ENCODE measurements at places on chromosomes 7 and 10.

GRCh38 chr10:72276421-72277339 lies 3.0 kb downstream of the DDIT4 start:
- DNase-seq = no peak

GRCh38 chr7:29043576-29043975 lies 85.4 kb upstream of the TRIL start:
- no peak for DNase-seq

- no peak for DNase-seq
These were observed 29.9 kb downstream of the LRRC20 start for GRCh38 chr10:70352401-70353097.

- no peak for DNase-seq
These were observed 12.4 kb downstream of the PRSS2 start for GRCh38 chr7:142782922-142783900.

GRCh38 chr7:152435384-152436110 lies at the start of gene KMT2C:
Gene KMT2C (minus strand): TSS chr7:152436003. CDS start chr7:152435786, 217 bp downstream.
- no peak for DNase-seq

DNA sequence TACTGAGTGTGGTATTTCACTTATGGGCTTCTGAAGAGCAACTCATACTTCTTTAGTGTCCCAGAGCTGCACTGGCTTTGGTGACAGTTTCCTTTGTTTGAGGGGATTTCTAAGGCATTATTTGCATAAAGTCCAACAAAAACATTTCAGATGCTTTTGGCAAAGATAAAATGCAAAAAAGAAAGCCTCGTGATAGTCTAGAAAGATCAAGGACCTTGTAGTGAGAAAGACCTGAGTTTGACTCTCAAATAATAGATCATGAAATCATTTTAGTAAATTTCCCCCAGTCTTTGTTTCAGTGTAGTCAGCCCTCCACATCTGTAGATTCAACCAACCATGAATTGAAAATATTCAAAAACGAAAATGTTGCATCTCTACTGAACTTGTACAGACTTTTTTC lies 107.4 kb downstream of the EEPD1 start:
- DNase-seq = no peak

DNA sequence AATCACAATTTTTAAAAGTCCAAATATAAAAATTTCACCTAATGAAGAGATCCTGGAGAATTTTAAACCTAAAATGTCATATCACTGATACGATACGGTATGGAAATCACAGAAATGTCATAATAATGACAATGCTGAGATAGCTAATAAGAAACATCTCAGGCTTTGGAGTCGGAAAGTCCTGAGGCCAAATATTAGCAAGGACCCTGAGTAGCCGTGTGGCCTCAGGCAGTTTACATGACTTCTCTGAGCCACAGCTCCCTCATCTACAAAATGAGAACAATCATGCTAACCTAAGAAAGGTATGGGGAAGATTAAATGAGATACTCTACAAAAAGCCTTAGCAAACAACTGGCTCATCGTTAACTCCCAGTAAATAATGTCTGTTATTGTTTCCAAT lies 100.9 kb upstream of the NEBL start:
- no peak for DNase-seq

GRCh38 chr10:101829561-101830315 lies 11.5 kb upstream of the OGA start:
- no peak for DNase-seq

DNA sequence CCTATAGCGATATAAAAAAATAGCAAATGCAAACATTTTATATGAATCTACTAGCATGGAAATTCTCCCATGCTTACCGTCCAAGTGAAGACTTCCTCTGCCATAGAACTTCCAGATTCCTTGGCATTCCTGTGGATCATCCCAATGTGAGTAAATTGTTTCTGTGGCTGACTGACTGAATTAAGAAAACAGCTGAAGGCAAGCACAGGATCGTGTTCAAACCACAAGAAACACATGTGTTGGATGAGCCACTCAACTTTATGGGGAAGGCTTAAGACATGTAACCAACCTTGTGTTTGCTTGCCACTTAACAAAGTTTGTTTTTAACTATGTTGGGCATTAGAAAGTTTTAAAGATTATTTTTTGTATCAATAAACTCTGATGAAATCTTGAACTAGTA lies 2.6 kb upstream of the MYPN start:
- DNase-seq = no peak

GRCh38 chr7:95002775-95003174 lies 95.4 kb downstream of the PPP1R9A start:
- DNase-seq = no peak

GRCh38 chr10:116271593-116272439 lies 1.2 kb downstream of the GFRA1 start:
- no peak for DNase-seq
